ENCODE measurements at places on chromosomes 11 and 22.

GRCh38 chr11:27231530-27231929 lies 131.5 kb downstream of the CCDC34 start:
- no peak for DNase-seq

GRCh38 chr22:35611200-35611890 lies 5.8 kb downstream of the MB start:
- no peak for DNase-seq

DNA sequence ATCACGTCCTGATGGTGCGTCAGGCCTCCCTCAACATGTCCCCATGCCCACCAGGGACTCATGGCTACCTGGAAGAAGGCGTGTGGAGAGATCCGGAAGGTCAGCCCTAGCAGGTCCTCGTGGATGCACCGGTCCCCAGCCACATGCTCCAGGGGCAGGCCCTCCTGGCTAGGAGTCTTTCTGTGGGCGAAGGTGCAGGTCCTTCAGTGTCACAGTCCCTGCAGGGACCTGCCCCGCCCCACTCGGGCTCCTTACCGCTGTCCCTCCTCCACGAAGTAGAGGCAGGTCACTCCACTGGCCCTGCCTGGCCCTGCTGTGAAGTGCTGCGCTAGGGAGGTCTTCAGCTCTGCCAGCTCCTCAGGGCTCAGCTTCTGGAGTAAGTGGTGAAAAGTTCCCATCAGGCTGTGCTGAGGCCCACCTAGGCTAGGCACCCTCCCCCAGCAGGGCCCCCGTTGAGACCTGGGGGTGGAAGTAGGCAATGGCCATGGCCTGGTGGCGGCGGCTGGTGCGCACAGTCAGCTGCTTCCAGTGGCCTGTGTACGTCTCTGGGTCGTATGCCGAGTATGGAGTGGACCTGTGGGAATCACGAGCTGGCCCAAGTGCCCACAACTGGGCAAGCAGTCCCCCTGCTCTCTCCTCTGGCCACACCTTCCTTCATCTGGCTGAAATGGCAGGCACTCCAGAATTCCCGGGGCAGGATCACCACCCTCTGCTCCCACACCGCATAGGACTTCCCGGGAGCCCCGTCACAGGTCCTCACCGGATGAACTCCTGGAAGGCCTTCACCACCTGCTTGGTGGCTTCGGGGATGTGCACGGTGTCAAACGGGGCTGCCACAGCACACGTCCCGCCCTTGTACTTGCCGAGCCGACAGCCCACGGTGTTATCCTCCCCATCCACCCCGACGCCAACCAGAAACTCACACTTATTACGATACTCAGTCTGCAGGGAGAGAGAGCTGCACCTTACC lies 1.1 kb upstream of the RANBP1 start:
- no peak for DNase-seq

DNA sequence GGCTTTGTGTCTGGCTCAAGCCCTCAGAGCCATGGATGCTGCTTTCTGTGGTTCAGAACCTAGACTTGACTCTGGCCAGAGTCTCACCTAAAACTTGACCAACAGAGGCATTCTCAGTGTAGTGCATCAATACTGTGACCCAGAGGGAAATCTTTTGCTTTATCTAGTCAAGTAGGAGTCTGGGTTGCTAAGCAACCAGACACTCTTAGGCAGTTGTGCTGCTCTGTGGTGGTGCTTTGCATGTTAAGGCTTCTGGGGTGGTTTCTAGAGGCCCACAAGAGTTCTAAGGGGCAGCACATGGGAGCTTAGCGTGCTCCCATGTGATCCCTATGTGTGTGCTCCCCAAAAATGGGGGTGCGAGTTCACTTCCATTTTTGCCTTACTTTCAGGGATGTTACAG lies 224.6 kb upstream of the PLET1 start:
- no peak for DNase-seq

DNA sequence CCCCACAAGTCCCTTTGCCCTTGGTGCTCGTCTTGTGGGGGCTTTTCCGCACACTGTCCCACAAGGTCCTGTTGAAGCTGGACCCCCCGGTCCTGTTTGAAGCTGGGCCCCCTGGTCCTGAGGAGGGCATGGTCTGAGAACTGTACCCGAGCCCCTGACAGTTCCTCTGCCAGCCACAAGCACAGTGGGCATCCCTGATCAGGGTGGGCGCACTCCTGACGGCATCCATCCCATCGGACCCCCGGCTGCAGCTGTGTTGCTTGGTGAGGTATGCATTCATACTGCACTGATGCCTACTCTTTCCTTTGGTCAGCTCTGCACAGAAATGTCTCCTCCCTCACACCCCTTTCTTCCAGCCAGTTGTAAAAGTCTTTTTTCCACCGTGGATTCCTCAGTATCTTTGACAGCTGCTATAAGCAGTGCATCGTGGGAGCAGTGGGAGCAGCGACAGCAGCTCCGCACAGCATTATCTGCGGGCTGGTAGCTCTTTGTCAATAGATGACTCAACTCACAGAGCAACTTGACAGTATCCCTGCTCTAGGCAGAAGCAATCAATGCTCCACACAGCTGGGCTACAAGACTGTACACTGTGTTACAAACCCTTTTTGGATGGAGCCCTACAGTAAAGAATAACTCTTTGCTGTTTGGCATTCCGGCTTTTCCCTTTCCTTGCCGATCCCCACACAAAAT lies 1030.8 kb upstream of the CCDC90B start:
- DNase-seq = no peak

All from NCI-H460 (cell line).